A549 treated with DMSO at 1 μM for 4 hours (cell line): ENCODE measurements at places on chromosomes 1 and 21. TPM values are rescaled to one million over a fixed set of nuclear protein-coding genes. Genes with fewer than 3 reads are reported as not detected.

Gene SLC1A7
- 0.04 TPM in 1 of 5 replicates, not detected in the others for total RNA-seq

Gene BTF3L4
- 29.3 to 39.4 TPM (median 35.0 TPM) in 5 replicates for total RNA-seq

Gene GCSAML
- not detected in 5 replicates for total RNA-seq

Gene CLDN17
- total RNA-seq = not detected in 5 replicates

Gene DISP3
- total RNA-seq = 0.18 to 0.24 TPM (median 0.21 TPM) in 5 replicates

Gene DARS2
- total RNA-seq = 39.7 to 47.4 TPM (median 45.3 TPM) in 5 replicates

Gene ELAPOR1
- 0.41 to 0.96 TPM (median 0.55 TPM) in 5 replicates for total RNA-seq

Gene EPHA10
- 0.58 to 1.0 TPM (median 0.77 TPM) in 5 replicates for total RNA-seq

Gene ASPM
- total RNA-seq = 19.9 to 30.2 TPM (median 28.2 TPM) in 5 replicates
